Right cardiac atrium (tissue), 5 donors: ENCODE measurements at places on chromosomes 7 and 10.
A peak's percentile ranks its signal among the peaks of the same experiment; 100 is the strongest.

GRCh38 chr10:2083591-2083990, 346.3 kb upstream of the ADARB2 start:
- no peak for DNase-seq

GRCh38 chr7:79647711-79648110, 194.2 kb upstream of the MAGI2 start:
- peak; percentile 6 for DNase-seq

DNA sequence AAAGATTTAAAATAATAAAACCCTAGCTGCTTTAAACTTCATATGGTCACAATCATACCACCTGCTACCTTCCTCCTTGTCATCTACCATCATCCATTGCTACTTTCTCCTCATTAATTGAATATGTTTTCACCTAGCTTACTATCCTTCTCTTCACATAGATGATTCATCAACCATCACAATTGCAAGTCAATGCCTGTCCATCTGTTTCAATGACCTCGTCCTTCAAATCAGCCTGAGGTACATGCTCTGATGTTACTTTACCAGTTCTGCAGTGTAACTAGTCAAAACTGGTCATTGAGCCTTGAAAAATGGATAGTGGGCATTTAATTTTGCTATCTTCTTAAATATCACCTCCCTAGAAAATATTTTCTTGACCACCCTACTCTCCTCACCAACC, 164.7 kb downstream of the SEMA3E start:
- no peak for DNase-seq

DNA sequence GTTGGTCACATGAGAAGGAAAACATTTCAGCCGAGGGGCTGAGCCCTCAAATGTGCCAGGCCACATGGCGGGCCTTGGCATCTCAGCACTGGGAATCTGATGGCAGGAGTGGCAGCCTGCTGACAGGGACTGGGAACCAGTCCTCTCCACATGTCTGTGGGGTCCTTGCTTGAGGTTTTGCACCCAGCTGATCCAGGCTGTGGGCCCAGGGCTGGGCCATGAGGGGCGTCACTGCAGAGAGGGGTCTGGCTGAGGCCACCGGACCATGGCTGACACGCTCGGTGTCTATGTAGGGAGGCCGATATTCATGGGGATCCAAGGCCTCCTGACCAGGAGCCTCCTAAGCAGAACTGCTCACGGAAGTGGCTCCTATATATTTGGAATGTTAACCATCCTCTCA, 31.0 kb upstream of the PWWP2B start:
- no peak for DNase-seq

- DNase-seq = no peak
These were observed 5.1 kb upstream of the PLEKHS1 start for GRCh38 chr10:113746217-113746957.

DNA sequence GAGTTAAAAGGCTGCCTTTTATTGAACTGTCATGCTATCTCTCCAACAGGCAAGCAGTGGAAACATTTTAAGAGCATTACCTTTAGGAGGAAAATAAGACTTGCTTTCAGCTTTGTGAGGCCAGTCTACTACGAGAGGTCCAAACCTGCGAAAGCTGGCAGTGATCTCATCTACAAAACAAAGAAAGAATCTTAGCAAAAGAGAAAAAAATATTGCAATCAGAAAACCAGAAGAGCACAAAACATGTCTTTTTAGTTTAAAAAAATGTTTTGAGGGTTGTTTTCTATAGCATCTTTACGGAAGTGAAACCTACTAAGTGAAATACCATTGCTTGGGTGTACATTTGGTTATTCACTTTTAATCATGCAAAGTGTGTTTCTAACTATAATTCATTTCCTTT, 147.9 kb downstream of the CPEB3 start:
- no peak for DNase-seq

DNA sequence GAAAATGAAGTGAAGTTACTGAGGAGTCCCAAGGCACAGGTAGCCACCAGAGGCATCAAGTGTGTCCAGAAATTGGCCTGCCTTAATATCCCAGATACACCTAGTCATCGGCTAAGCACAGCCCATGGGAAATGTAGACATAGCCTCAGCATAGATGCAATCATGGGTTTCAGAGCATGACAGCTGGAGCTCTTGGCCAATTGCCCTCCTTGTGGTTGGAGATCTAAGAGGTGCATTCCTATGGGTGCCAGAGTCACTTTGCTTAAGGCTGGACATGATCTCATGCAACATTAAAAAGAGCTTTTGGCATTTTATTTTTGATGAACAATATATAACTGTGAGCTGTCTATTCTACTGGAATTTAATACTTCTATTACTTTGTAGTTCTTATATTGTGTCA, 758.0 kb upstream of the LRRTM3 start:
- no peak for DNase-seq

GRCh38 chr7:144738708-144739314, 97.0 kb downstream of the TPK1 start:
- no peak for DNase-seq

- no peak for DNase-seq
These were observed 57.2 kb downstream of the AKR1E2 start for GRCh38 chr10:4883079-4883739.

GRCh38 chr7:3432911-3433310, 131.9 kb downstream of the SDK1 start:
- no peak for DNase-seq

GRCh38 chr10:77862595-77862994, 64.0 kb downstream of the DLG5 start:
- DNase-seq = no peak

- no peak for DNase-seq
These were observed 40.8 kb downstream of the DNAJB6 start for GRCh38 chr7:157377436-157378124.

- DNase-seq = peak; percentile 36
These were observed 53.5 kb upstream of the VIPR2 start for GRCh38 chr7:159198016-159198724.

- DNase-seq = no peak
These were observed 1.0 kb downstream of the ATE1 start for GRCh38 chr10:121926671-121927317.

DNA sequence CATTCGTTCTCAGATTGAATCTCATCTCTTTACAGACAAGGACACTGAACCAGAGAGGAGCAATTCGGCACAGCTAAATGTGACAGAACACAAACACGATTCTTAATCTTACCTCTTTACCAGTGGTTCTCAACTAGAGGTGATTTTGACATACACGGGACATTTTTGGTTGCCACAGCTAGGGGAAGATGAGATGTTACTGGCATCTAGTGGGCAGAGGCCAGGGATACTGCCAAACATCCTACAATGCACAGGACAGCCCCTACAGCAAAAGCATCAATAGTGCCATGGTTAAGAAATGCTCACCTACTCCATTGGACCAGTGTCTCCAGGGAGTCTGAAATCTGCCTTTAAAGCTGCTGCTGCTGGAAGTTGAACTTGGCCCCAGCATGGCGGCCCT, 27.3 kb downstream of the PDE1C start:
- DNase-seq = no peak

GRCh38 chr7:44587843-44588711, 6.0 kb upstream of the TMED4 start:
- no peak for DNase-seq

GRCh38 chr10:132542819-132543218, 5.2 kb downstream of the INPP5A start:
- no peak for DNase-seq

- DNase-seq = no peak
These were observed 1.5 kb downstream of the FAM131B start for GRCh38 chr7:143360788-143361551.

- DNase-seq = peak; percentile 15
These were observed 5.8 kb downstream of the ELFN1 start for GRCh38 chr7:1675673-1676549.

- DNase-seq = no peak
These were observed 30.3 kb downstream of the ARID5B start for GRCh38 chr10:61931620-61932332.

GRCh38 chr7:118300177-118300576, 75.7 kb downstream of the ANKRD7 start:
- no peak for DNase-seq

- peak; percentile 1 for DNase-seq
These were observed 2.6 kb upstream of the HOXA9 start for GRCh38 chr7:27167916-27168264.

GRCh38 chr7:98557538-98558031, 59.5 kb upstream of the NPTX2 start:
- no peak for DNase-seq
